ENCODE measurements at places on chromosomes 3 and 15. TPM values are rescaled to one million over a fixed set of nuclear protein-coding genes. Genes with fewer than 3 reads are reported as not detected.

DNA sequence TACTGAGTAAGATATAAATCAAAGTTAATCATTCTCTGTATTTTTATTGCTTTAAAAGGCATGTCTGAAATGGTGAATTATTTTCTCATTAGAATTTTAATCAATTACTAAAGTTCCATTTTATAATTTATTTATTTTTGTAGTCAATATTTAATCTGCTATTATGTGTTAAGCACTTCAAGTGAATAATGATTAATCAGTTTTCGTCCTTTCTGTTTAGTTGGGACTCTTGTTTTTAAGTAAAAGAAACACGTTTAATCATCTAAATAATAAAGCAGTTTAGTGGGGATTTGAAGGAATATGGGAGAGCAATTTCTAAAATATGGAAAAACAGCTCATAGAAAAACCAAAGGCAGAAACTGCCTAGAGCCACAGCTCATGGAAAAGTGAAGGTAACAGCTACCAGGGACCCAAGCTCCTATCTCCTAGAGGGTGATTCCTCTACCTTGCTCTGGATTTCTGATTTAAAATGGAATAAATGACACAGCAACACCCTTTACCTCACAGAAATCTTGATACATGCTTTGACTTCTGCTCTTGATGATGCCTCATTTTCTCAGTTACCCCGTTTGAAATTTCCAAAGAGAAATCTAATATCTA lies 28.0 kb upstream of the SUCNR1 start:
- no peak for DNase-seq

- no peak for DNase-seq
Observed at GRCh38 chr3:145578471-145578870, 582.5 kb downstream of the PLOD2 start.

Gene MOBP
- 0.03 TPM for polyA plus RNA-seq

GRCh38 chr3:194957743-194958240 lies 272.1 kb downstream of the FAM43A start:
- DNase-seq, result no peak

DNA sequence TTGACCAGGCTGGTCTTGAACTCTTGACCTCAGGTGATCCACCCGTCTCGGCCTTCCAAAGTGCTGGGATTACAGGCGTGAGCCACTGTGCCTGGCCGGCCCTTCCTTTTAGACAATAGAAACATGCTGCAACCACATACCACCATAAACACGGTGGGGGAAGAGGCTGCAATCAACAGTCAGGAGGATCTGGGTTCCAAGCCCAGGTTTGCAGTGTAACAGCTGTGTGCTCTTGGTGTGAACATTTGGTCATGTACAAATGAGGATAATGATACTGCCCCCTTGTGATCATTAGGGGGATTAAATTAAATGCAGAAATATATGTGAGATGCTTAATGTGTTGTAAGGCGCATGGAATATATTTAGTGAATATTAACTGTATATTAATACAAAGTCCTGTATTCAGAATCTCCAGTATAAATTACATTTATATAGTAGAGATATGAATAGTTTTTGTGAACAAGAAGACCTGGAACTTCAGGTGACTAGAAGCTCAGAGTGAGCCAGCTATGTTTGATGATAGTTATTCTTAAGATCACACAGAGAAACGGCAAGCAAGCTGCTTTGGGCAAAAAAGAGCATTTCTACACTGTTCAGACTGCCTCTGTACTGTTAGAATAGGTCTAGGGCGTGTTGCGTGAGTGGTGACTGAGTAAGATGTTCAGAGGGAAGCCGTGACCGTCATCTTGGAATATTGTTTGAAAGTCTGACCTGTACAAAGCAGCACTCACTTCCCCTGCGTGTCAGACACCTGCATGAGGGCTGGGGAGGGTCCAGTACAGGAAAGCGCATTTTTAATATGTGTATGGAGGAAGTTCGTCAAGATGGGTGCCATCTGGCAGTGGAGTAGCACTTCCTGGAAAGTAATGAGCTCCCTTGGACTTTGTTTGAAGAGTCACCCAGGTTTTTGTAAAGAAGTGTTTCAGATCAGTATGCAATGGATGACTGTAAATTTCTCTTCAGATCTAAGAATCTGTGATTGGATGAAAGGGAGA lies 125.8 kb downstream of the PGPEP1L start:
- DNase-seq, result no peak

Gene GOLGA6L4
- polyA plus RNA-seq, result 3.3 TPM

GRCh38 chr3:64209866-64210621 lies 15.2 kb downstream of the PRICKLE2 start:
- no peak for DNase-seq

Gene SLC28A2
- 0.12 TPM for polyA plus RNA-seq

Gene C3orf49
- 0.55 TPM for polyA plus RNA-seq

GRCh38 chr3:88707837-88708236 lies 399.6 kb upstream of the EPHA3 start:
- DNase-seq, result no peak

DNA sequence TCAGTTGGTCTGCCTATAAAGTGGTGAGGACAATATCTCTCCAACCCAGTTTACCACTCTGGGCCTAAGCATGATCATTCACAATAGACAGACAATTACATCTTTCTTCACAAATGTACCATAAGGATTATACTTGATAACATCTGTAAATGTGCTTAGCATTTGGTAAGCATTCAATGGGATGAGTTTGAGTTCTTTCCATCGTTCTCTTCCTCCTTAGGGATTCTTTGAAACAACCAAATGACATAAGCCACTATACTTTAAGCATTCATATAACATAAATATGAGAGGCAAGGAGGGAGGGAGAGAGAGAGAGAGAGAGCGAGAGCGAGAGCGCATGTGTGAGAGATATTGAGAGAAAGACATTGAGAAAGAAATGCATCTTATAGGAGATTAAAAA lies 303.3 kb upstream of the CBLB start:
- peak; percentile 77 for DNase-seq

Gene ROBO2
- polyA plus RNA-seq, result 21.8 TPM

DNA sequence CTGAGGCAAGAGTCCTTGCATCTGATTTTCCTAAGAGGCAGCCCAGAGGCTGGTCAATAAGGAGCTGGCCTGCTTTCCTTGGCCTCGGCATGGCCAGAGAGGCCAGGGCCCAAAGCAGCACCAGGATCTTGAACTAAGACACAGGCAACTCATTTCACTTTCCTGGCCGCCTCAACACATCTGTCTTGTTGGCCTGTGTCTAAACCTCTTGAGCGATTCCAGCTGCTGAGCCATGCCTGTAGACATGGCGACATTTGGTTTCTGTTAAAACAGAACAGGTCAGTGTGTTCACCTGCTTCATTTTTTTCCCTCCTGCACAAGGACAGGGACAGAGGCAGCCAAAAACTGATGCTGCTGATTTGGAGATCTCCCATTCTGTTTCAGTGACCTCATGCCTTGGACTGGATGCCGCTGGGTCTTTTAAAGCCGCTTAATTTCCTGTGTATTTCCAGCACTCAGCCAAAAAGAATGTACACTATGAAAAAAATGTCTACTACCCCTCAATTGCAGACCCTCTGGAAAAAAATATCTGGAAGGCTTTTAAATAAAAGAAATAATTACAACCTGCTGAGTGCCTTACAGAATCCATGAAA lies 266.6 kb upstream of the ICE2 start:
- peak; percentile 71 for DNase-seq

Gene PPM1L
- 7.3 TPM for polyA plus RNA-seq

Gene CAMK1
- 11.5 TPM for polyA plus RNA-seq

- DNase-seq, result peak; percentile 40
Observed at GRCh38 chr3:45507820-45508317, 86.7 kb upstream of the LIMD1 start.

Gene GPR149
- polyA plus RNA-seq, result 0.18 TPM

DNA sequence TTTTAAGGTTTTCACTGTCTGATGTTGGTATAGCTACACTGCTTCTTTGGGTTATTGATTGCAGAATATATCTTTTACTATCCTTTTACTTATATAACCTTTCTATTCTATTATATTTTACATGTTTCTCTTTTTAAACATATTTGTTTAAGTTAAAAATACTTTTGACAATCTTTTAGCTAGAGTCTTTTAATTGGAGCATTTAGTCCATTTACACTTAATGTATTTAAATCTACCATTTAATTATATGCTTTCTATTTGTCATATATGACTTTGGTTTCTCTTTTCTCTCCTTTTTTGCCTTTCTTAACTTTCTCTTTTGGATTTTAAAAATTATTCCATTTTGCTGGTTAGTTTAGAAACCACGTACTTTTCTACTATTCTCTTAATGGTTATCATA lies 53.7 kb upstream of the PRR23C start:
- no peak for DNase-seq

DNA sequence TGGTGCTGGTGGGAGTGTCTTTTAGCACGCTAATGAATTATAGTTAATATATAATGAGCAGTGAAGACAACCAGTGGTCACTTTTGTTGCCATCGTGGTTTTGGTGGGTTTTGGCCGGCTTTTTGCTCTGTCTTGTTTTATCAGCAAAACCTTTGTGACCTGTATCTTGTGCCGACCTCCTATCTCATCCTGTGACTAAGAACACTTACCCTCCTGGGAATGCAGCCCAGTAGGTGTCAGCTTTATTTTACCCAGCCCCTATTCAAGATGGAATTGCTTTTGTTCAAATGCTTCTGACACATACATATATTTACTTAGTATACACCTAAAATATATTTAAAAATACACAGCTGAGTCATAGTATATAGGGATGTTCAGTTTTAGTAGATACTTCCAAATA lies 770.3 kb downstream of the PDCD6IP start:
- DNase-seq, result no peak

GRCh38 chr15:66404122-66404521 lies 17.4 kb downstream of the MAP2K1 start:
- no peak for DNase-seq

Gene GABRR3
- polyA plus RNA-seq, result not detected

GRCh38 chr15:45179221-45179985 lies 8.4 kb downstream of the SHF start:
- DNase-seq, result no peak

Gene FBXO40
- polyA plus RNA-seq, result 3.1 TPM

- DNase-seq, result no peak
Observed at GRCh38 chr3:174162550-174162949, 696.6 kb upstream of the NAALADL2 start.

GRCh38 chr3:23601091-23601822 lies 204.5 kb upstream of the UBE2E1 start:
- no peak for DNase-seq

Gene RAB43
- 0.78 TPM for polyA plus RNA-seq

Gene TGM5
- 0.50 TPM for polyA plus RNA-seq

DNA sequence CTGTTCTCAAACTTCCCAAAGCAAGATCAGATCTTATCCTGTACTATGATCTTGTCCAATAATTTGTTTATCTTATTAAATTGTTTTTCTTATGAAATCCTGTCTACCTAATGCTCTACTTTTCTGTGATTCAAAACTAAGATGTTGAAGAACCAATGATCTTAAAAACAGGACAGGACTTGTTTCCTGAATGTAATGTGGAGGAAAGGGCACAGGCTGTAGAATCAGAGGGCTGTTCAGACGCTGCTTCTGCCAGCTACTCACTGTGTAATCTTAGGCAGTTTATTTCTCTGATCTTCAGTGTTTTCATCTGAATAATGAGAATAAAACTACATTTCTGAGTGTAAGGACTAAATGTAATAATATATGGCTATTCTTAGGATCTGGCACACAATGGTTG lies 20.1 kb upstream of the DMXL2 start:
- DNase-seq, result no peak

- no peak for DNase-seq
Observed at GRCh38 chr15:80473286-80474223, 69.4 kb downstream of the ARNT2 start.

Gene AP4E1
- polyA plus RNA-seq, result 10.1 TPM

Gene ROBO1
- polyA plus RNA-seq, result 42.0 TPM

Gene CHMP2B
- 26.9 TPM for polyA plus RNA-seq

DNA sequence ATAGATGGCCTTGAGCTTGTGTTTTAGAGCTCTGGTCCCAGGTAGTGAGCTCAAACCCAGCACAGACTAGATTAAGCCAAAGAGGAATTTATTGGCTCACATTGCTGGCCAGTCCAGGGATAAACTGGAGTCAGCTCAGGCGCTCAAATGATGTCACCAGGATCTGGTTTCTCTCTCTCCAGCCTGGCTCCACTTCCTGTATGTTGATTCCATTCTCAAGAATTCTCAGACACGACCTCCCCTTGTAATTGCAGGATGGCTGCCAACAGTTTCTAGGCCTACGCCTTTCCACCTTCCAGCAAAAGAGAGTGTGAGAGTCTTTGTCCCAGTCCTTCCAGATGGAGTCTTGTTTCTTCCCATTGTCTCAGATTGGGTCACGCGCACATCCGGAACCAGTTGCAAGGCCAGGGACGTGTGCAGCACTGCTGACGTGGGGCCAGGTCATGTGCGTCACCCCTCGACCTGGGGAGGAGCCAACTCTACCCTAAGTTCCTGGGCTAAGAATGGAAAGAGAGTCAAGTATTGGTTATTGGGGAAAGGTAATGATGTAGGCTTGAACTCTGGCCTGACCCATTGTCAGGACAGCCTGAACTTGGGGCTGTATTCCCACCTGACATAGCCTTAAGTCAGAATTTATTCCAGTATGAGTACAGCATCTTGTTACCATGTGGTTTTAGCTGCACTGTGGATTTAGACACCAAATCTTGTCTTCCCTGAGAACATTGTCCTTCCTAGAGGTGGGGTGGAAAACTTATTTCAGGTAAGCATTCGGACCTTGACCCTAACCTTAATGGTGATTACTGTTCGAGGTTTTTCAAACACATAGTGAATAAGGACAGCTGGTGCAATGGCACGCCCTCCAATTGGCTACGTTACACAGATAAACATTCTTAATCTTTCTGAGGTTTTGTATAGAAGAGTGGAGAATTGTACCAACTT lies 31.6 kb downstream of the CACNA1D start:
- DNase-seq, result peak; percentile 77

DNA sequence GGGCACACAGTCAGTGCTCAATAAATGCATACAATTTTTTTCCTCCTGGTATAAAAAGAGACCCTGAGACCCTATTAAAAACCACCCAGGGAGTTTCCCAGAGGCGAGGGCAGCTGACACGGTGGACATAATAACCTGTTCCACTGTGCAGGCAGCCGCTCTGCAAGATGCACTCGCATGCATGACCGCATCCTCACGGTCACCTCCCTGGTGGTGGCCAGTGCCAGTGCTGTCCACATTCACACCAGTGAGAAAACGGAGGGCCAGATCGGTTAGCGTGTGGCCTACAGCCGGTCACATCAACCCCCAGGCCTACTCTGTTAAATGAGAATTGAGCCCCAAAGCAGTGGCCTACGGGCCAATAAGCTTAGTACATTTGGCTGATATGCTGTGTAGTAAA lies 24.8 kb downstream of the SH3BP5 start:
- no peak for DNase-seq

GRCh38 chr3:86985181-86985826 lies 5.6 kb downstream of the VGLL3 start:
- DNase-seq, result no peak

- no peak for DNase-seq
Observed at GRCh38 chr3:99114565-99115291, 213.2 kb upstream of the DCBLD2 start.
